ENCODE measurements at places on chromosomes 1 and 21. TPM values are rescaled to one million over a fixed set of nuclear protein-coding genes. Genes with fewer than 3 reads are reported as not detected.
A peak's percentile ranks its signal among the peaks of the same experiment; 100 is the strongest.

- no peak for DNase-seq
- H3K36me3 ChIP-seq = no peaks in the 10 kb centered on the region
- no peak overlapping the region for H3K27ac ChIP-seq
- no peaks in the 10 kb centered on the region for H3K27me3 ChIP-seq
- no peaks in the 10 kb centered on the region for H3K4me1 ChIP-seq
- no peak overlapping the region for H3K4me3 ChIP-seq
Measured at GRCh38 chr1:21633992-21634805, 35.0 kb downstream of the RAP1GAP start.

- DNase-seq = no peak
- no peaks in the 10 kb centered on the region for H3K27me3 ChIP-seq
- peaks cover 5% of the 10 kb centered on the region for H3K4me1 ChIP-seq
- no peak overlapping the region for H3K27ac ChIP-seq
- no peak overlapping the region for H3K4me3 ChIP-seq
- H3K36me3 ChIP-seq = no peaks in the 10 kb centered on the region
Measured at GRCh38 chr1:12626888-12627287, 8.9 kb upstream of the DHRS3 start.

GRCh38 chr21:44301961-44302406 is 2.1 kb downstream of the PFKL start:
- H3K4me3 ChIP-seq = no peak overlapping the region
- H3K36me3 ChIP-seq = no peaks in the 10 kb centered on the region
- H3K4me1 ChIP-seq = peaks cover 16% of the 10 kb centered on the region
- no peaks in the 10 kb centered on the region for H3K27me3 ChIP-seq
- H3K27ac ChIP-seq = no peak overlapping the region

- H3K27ac ChIP-seq = no peak overlapping the region
- H3K4me1 ChIP-seq = no peaks in the 10 kb centered on the region
- DNase-seq = no peak
- H3K27me3 ChIP-seq = no peaks in the 10 kb centered on the region
Measured at GRCh38 chr1:167514288-167514687, 4.0 kb downstream of the CD247 start.

- no peaks in the 10 kb centered on the region for H3K27me3 ChIP-seq
- H3K36me3 ChIP-seq = no peaks in the 10 kb centered on the region
- H3K4me1 ChIP-seq = peaks cover 14% of the 10 kb centered on the region
- H3K4me3 ChIP-seq = no peak overlapping the region
- H3K27ac ChIP-seq = no peak overlapping the region
- DNase-seq = no peak
Measured at GRCh38 chr21:44049606-44050005, 37.5 kb downstream of the TRAPPC10 start.

- no peak overlapping the region for H3K27ac ChIP-seq
- DNase-seq = peak; percentile 60
- no peaks in the 10 kb centered on the region for H3K4me1 ChIP-seq
- no peaks in the 10 kb centered on the region for H3K36me3 ChIP-seq
- H3K4me3 ChIP-seq = no peak overlapping the region
Measured at GRCh38 chr1:21607549-21608529, 61.3 kb downstream of the RAP1GAP start.

- H3K4me3 ChIP-seq = no peak overlapping the region
- no peaks in the 10 kb centered on the region for H3K36me3 ChIP-seq
- no peaks in the 10 kb centered on the region for H3K27me3 ChIP-seq
- H3K27ac ChIP-seq = no peak overlapping the region
- DNase-seq = no peak
- H3K4me1 ChIP-seq = no peaks in the 10 kb centered on the region
Measured at GRCh38 chr1:42618866-42619265, 39.4 kb upstream of the PPIH start.

- H3K27me3 ChIP-seq = no peaks in the 10 kb centered on the region
- H3K27ac ChIP-seq = no peak overlapping the region
Measured at GRCh38 chr1:64542118-64542517, 72.2 kb downstream of the CACHD1 start.

DNA sequence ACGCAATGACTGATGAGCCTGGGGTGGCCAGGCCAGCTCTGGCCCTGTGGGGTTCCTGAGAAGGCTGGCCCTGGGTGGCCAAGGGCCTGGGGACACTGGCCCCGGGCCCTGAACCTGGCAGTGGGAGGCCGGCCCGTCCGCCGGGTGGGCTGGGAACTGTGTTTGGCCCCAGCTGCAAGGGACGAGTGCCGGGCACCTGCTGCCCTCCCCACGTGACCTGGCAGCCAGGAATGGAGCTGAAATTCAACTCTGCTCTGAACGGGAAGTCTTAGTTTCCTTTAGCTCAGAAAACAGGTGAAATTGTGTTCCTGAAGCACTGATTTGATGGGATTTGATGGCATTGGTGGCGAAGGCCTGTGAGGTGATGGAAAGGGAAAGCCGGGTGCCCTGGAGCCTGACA is 8.2 kb upstream of the TTLL10 start:
- no peaks in the 10 kb centered on the region for H3K4me1 ChIP-seq
- H3K36me3 ChIP-seq = no peaks in the 10 kb centered on the region
- DNase-seq = no peak
- no peak overlapping the region for H3K4me3 ChIP-seq

- no peaks in the 10 kb centered on the region for H3K36me3 ChIP-seq
- H3K4me3 ChIP-seq = no peak overlapping the region
- no peak for DNase-seq
- H3K27ac ChIP-seq = no peak overlapping the region
- no peaks in the 10 kb centered on the region for H3K27me3 ChIP-seq
Measured at GRCh38 chr1:119815361-119815760, 4.1 kb upstream of the REG4 start.

DNA sequence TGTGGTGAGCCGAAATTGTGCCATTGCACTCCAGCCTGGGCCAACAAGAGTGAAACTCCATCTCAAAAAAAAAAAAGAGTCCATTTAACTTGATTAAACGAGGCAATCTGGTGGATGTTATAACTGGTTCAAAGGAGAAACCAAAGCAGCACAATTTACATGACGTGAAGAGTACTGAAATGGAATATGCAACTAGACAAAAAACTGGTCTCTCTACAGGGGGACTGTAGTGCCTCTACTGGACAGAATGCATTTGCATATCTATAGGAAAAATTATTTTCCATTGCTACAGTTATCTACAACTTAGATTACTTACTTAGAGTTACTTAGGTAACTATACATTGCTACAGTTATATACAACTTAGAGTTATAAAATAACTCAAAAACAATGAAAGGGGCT is 2.7 kb upstream of the CAPN2 start:
- no peaks in the 10 kb centered on the region for H3K27me3 ChIP-seq
- no peaks in the 10 kb centered on the region for H3K36me3 ChIP-seq
- no peak for DNase-seq
- no peak overlapping the region for H3K4me3 ChIP-seq
- peaks cover 26% of the 10 kb centered on the region for H3K4me1 ChIP-seq

DNA sequence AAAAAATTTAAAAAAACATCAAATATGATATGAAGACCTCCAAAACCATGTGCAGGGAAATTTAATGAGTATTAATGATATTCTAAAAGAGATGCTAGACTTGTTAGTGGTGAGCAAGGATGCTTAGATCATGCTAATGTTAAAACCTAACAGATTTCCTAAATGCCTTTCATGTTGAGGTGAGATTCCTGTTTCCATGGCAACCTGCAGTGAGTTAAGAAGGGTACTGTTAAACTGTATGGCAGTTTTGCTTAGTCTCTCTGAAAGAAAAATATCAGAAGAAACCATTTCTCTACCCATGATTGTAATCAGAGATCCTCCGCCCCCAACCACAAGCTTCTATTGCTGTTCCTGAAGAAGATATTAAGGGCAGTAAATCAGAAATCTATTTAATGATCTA is 321.6 kb upstream of the LRRC7 start:
- H3K4me3 ChIP-seq = no peak overlapping the region
- H3K36me3 ChIP-seq = no peaks in the 10 kb centered on the region
- H3K27me3 ChIP-seq = no peaks in the 10 kb centered on the region
- H3K27ac ChIP-seq = no peak overlapping the region
- H3K4me1 ChIP-seq = no peaks in the 10 kb centered on the region

- no peaks in the 10 kb centered on the region for H3K36me3 ChIP-seq
- H3K4me1 ChIP-seq = peaks cover 6% of the 10 kb centered on the region
- peak; percentile 43 for DNase-seq
- H3K27ac ChIP-seq = peak overlapping the region; percentile 59
- H3K27me3 ChIP-seq = no peaks in the 10 kb centered on the region
Measured at GRCh38 chr1:226349801-226350518, 41.0 kb upstream of the LIN9 start.

GRCh38 chr1:79899914-79900313 is 893.4 kb upstream of the ADGRL4 start:
- H3K27me3 ChIP-seq = no peaks in the 10 kb centered on the region
- H3K27ac ChIP-seq = no peak overlapping the region
- H3K4me1 ChIP-seq = no peaks in the 10 kb centered on the region
- no peaks in the 10 kb centered on the region for H3K36me3 ChIP-seq
- no peak overlapping the region for H3K4me3 ChIP-seq

FAM163A gene
- 0.10 TPM for total RNA-seq

AKT3 gene
- 111 TPM for total RNA-seq

STUM gene
- total RNA-seq = 0.80 TPM

C1orf232 gene
- not detected for total RNA-seq

DISC1 gene
- total RNA-seq = 13.0 TPM

CSMD2 gene
- not detected for total RNA-seq

Data from ovary (tissue), 10 donors.